ENCODE measurements at places on chromosomes 4 and X.

DNA sequence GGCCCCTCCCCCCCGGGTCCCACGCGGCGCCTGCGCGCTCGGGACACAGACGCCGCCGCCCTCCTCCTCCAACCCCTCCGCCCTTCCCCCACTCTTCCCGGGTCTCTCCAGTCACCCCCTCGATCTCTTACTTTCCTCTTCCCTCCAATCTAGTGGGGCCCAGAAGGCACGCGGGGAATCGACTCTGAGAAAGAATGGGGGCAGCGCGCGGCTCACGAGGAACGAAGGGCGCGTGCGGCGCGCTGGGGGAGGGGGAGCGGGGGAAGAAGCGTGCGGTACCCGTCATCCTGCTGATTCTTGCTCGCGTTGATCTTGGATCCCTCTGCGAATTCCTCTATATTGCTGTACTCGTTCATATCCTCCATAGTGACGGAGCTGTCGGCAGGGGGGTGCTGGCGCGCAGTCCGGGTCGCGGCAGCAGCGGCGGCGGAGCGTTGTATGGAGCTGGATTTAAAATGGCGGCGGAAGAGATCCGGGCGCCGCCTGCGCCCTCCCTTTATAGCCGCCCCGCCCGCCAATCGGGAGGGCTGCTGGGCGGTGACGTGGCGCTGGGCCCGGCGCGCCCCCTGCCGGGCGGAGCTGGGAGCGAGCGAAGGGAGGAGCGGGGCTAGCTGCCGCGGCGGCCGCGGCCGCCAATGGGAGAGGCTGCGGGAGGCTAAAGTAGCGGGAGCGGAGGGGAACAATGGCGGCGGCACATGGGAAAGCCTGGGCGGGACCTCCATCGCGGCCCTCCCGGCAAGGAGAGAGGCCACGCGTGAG, 1.1 kb downstream of the HNRNPDL start:
- DNase-seq = peak; percentile 87

DNA sequence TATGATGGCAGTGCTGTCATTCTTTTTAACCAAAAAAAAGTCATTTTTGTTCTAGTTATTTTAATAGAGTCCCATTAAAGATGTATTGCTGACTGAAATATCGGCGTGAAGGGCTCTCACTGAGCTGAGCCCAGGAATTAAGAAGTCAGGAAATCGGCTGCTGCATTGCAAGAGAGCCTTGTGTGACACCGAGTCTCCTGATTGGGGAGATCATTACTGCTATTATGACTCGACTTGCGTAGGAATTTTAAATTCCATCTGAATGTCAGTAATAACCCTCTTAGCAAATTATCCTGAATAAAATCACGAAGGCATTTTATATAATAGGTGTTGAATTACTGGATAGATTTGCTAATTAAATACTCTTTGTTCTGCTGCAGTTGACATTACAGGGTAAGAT, 111.5 kb downstream of the POLA1 start:
- no peak for DNase-seq

GRCh38 chr4:3075652-3075981, 1.1 kb downstream of the HTT start:
- no peak for DNase-seq

DNA sequence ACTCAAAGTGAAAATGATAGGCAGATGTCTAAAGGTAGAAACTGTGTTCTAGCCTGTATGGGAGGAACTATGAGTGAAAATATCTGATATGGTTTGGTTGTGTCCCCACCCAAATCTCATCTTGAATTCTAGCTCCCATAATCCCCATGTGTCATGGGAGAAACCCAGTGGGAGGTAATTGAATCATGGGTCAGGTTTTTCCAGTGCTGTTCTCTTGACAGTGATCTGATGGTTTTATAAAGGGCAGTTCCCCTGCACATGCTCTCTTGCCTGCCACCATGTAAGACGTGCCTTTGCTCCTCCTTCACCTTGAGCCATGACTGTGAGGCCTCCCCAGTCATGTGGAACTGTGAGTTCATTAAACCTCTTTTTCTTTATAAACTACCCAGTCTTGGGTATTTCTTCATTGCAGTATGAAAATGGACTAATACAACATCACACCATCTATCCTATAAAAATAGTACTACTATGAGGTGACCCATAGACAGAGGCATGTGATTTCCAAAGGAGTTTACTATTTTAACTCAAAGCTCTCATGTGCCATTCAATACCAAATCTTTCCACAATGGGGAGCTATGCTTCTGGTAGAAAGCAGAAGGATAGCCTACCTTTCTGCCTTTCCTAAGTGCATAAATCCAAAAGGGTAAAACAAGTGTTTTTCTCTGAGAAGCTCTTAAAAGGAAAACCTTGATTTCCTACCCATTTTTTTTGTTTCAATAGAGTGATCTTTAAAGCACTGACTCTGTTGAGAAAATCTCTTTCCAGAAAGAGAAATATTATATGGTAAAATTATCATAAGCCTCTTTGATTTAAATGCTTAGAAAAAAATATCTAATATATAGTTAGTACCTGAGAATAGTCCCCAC, 38.8 kb downstream of the SEC31A start:
- DNase-seq = no peak

- DNase-seq = no peak
Measured at GRCh38 chrX:9710332-9710731, 55.3 kb downstream of the GPR143 start.
